ENCODE measurements at places on chromosomes 2 and 18. TPM values are rescaled to one million over a fixed set of nuclear protein-coding genes. Genes with fewer than 3 reads are reported as not detected.

Gene BBS5
- total RNA-seq, result 1.7 TPM

Gene COL5A2
- 11.0 TPM for total RNA-seq

Gene FZD7
- total RNA-seq, result 11.3 TPM

Gene CYP26B1
- 1.5 TPM for total RNA-seq

Gene EMX1
- total RNA-seq, result not detected

Gene DYTN
- not detected for total RNA-seq

Gene SLC4A5
- 0.62 TPM for total RNA-seq

Gene EFHD1
- 10.1 TPM for total RNA-seq

Gene PRKCE
- 8.0 TPM for total RNA-seq

Gene B4GALT6
- total RNA-seq, result 3.6 TPM

Gene LAMA1
- total RNA-seq, result 1.8 TPM

Gene PIGN
- total RNA-seq, result 48.8 TPM

Gene ALPI
- total RNA-seq, result not detected

Gene UGT1A5
- 5.2 TPM for total RNA-seq

Gene HOXD9
- total RNA-seq, result 0.61 TPM

Gene LTBP1
- total RNA-seq, result 5.5 TPM

Gene SGPP2
- total RNA-seq, result 39.3 TPM

Gene LIMS4
- total RNA-seq, result 0.21 TPM

Gene CREB1
- total RNA-seq, result 35.1 TPM

Gene SCN2A
- total RNA-seq, result not detected

Gene SERPINB13
- 175 TPM for total RNA-seq

Gene CD302
- 3.2 TPM for total RNA-seq

Gene IL36A
- 54.9 TPM for total RNA-seq

Gene MC5R
- total RNA-seq, result not detected

Gene SFXN5
- 11.9 TPM for total RNA-seq

Gene CABYR
- 1.1 TPM for total RNA-seq

Gene DQX1
- total RNA-seq, result 3.8 TPM

Gene GCA
- 19.3 TPM for total RNA-seq

Gene GKN2
- not detected for total RNA-seq

Gene ACVR1C
- total RNA-seq, result not detected

Gene PAX3
- not detected for total RNA-seq

Gene LIPT1
- total RNA-seq, result 6.9 TPM

Gene MSTN
- 0.21 TPM for total RNA-seq

Gene ROCK2
- total RNA-seq, result 23.8 TPM

Gene PROKR1
- total RNA-seq, result not detected

Gene TUBA3E
- not detected for total RNA-seq

Gene MC2R
- total RNA-seq, result not detected

Gene GMCL1
- total RNA-seq, result 14.5 TPM

Gene ZNF385B
- 3.1 TPM for total RNA-seq

Gene PLCL1
- 4.2 TPM for total RNA-seq

Gene ZNF514
- 23.8 TPM for total RNA-seq

Gene FBXO48
- 0.61 TPM for total RNA-seq

Gene MAT2A
- total RNA-seq, result 147 TPM

Gene LYPD6
- total RNA-seq, result 0.57 TPM

Gene ZBTB7C
- total RNA-seq, result 92.3 TPM

Gene UGT1A9
- 1.7 TPM for total RNA-seq

Gene CENPA
- 12.4 TPM for total RNA-seq

Gene SDC1
- 757 TPM for total RNA-seq

Gene GPR45
- total RNA-seq, result not detected

Gene ANKRD30BL
- not detected for total RNA-seq

Gene CXCR1
- 1.3 TPM for total RNA-seq

Gene EVX2
- not detected for total RNA-seq

Gene RIF1
- 23.0 TPM for total RNA-seq

Measured in esophagus squamous epithelium (tissue), 5 donors.